ENCODE measurements at places on chromosomes 5 and 9.

DNA sequence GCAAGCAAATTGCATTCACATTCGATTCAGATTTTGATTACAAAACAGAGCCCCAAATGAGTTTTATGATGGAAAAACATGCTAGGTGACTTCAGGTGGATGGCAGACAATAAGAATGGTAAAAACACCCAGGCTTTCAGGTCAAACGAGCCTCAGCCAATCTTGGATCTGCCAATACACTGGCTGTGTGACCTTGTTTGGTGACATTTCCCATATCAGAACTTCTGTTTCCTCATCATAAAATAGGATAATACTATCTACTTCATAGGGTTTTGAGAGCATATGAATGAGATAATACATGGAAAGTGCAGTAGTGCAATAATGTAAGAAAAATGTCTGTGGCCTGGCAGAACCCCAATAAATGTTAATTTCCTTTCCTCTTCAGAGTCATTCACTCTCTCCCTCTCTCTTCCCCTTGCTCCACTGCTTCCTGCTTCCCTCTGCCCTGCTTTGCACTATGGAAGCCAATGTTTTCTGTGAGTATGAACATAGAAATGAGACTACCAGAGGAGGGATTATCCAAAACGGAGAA is 54.7 kb downstream of the SH3RF2 start:
- DNase-seq, result no peak

DNA sequence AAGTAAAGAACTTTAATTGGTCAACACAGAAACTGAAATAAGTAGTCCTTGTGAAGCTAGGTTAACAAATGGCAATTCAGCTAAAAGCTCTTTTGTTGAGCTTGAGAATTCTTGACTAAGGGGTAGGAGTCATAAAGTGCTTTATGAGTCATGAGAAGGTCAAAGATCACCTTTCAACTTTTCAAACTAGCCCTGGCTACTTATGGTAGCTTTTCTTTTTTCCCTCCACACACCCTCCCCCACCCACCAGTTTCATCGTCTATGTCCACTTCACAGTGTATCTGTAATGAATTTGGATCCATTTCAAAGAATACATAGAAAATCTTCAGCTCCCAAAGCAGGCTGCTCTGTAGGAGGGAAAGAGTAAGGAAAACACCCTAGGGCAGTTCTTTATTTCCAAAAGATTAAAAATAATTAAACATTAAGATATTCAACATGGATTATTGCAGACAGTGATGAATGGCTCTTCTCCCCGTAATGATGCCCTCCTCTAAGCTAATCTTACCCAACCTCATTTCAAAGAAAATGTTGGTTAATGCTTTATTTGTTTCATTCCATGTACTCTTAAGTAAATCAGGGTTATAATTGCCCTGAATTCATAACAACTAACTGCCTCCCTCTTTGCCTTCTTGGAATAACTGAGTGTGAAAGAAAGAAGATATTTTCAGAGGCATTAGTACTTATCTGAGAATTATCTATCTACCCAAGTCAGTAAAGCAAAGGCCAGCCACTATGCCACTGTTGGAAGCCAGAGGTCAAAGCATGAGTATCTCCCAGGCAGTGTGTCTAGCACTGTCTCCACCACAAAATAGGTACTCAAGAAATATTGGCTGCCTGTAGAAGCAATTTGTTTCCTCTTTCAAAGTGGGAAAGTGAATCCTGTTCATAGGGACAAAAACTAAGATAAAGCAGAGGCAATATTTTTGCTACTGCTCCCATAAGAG is 290.6 kb downstream of the PIK3R1 start:
- DNase-seq, result no peak

DNA sequence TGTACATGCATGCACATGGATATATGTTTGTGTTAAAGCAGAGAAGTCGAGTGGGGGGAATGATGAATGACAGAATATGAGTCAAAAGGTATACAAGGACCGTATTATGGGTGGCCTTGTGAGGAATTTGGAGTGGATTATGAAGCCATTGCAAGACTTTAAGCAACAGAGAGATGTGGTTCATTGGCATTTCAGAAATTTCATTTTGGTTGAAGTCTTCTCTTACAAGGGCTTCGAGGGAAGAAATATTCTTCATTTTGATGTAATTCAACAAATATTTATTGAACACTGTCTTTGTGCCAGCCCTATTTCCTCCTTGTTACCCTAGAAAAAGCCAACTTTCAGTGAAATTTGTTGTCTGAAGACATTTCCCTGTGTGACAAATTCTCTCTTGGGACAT is 83.9 kb upstream of the SLCO6A1 start:
- no peak for DNase-seq

GRCh38 chr5:59777028-59777427 is 116.5 kb downstream of the PDE4D start:
- DNase-seq, result no peak

DNA sequence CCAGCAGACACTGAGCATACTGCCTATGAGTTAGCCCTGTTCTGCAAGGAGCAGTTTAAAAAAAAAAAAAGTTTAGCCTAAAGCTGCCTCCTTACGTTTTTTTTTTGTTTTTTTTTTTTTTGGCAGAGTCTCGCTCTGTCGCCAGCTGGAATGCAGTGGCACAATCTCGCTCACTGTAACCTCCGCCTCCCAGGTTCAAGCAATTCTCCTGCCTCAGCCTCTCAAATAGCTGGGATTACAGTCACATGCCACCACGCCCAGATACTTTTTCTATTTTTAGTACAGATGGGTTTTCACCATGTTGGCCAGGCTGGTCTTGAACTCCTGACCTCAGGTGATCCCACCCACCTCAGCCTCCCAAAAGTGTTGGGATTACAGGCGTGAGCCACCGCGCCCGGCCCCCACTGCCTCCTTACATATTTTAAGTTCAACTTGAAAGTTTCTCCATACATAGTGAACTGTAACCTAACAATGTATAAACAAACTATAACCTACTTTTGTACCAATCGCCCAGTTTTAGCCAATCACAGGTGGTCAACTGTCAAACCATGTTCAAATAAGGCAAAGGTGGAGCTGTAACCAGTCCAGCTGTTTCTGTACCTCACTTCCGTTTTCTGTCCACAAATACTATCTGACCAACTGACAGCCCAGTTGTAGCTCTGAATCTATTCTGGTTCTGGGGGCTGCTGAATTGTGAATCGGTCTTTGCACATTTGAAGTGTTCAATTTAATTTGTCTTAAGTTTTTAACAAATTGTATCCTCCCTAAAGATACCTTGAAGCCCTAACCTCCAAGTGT is 17.1 kb downstream of the GKAP1 start:
- no peak for DNase-seq

DNA sequence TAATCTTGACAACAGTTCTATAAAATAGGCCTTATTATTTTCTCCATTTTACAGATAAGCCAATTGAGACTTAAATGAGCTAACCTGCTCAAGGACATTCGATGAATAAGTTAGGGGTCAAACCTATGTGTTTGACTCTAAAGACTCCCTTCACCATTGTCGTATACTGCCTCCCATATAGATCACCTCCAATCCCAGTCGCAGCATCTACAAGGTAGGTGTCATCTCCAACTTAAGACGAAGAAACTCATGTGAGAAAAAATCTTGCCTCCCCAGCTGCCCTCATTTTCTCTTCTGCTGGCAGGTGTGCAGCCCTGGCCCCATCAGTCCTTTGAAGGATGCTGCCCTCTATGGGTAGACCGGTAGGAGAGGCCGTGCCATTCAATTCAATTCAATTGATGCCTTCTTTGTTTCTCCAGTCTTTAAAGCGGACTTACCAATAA is 75.2 kb upstream of the SMARCA2 start:
- peak; percentile 67 for DNase-seq

- DNase-seq, result no peak
Measured at GRCh38 chr9:106707291-106707690, 155.7 kb upstream of the ZNF462 start.

DNA sequence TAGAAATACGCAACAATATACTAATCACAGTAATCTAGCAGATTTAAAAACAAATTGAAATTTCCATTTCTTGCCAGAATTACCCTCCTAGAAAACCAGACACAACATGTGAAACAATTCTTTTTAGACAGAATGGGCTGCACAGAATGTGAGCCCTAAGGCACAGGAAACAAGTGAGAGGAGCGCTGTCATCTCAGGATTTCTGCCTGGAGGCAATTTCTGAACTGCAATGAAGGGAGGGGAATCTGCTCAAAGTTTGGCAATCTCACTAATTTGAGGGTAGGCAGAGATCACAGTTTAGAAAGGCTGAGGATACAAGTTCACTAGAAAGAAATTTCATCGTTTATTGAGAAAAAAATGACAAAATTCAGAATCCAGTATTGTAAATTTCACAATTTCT is 70.3 kb downstream of the INIP start:
- peak; percentile 23 for DNase-seq

- DNase-seq, result no peak
Measured at GRCh38 chr9:85055506-85056202, 386.1 kb downstream of the NTRK2 start.

DNA sequence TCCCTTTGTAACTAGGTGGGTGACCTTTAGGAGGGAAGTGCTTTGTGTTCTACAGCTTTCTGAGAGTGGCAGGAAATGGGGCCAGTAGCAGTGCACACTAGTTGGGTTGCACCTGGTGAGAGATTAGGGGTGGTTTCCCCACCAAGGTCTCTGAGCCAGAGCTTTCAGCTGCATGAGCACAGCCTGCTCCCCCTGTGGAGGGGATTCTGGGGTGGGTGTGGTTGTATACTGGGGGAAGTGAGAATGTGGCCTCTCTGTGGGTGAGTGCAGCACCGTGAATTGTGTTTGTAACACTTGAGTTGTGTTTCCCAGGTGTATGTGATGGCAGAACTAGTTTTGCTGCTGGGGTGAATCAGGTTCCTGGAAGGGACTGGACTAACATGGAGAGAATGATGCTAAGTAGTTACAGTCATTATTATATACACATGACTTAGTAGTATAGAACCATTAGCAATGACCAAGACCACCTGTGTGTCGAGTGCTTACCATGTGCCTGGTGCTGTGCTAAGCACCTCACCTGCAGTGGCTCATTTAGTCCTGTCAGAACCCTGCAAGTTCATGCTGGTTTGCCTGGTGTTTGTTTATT is 11.8 kb upstream of the CXXC5 start:
- no peak for DNase-seq
